ENCODE measurements at places on chromosomes 2 and 18.

GRCh38 chr2:84613082-84613481 lies 96.8 kb downstream of the DNAH6 start:
- DNase-seq: no peak

DNA sequence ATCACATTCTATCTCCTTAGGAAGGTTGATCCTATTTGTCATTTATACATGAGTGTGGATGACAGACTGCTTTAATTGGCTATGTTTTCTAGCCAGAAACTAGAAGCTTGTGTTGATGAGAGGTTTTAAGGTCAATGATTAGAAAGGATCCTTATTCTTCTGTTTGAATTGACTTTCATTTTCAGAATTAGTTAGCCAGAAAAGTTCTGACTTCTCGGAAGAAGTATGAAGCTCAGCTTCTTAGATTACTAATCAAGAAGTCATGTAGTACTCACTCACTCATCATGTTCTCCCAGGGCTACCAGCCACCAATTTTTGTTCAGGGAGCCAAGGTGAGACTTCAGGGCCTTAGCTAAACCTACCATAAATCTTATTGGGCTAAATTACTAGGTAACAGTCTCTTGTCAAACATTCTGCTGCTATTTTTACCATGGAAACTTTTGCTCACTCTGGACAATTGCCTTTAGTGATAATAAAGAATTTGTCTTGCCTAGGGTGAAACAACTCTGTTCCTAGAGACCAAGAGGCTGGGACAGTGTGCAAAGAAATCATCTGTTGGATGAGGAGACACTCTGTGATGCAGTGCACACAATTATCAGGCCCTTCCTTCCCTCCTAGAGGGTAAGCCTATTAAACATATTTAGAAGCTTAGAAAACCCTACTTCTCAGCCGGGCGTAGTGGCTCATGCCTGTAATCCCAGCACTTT lies 111.6 kb upstream of the DNMT3A start:
- no peak for DNase-seq

GRCh38 chr2:182540252-182540651 lies 113.4 kb upstream of the PDE1A start:
- no peak for DNase-seq

GRCh38 chr2:146661473-146662096 lies 1183.2 kb upstream of the ACVR2A start:
- no peak for DNase-seq

DNA sequence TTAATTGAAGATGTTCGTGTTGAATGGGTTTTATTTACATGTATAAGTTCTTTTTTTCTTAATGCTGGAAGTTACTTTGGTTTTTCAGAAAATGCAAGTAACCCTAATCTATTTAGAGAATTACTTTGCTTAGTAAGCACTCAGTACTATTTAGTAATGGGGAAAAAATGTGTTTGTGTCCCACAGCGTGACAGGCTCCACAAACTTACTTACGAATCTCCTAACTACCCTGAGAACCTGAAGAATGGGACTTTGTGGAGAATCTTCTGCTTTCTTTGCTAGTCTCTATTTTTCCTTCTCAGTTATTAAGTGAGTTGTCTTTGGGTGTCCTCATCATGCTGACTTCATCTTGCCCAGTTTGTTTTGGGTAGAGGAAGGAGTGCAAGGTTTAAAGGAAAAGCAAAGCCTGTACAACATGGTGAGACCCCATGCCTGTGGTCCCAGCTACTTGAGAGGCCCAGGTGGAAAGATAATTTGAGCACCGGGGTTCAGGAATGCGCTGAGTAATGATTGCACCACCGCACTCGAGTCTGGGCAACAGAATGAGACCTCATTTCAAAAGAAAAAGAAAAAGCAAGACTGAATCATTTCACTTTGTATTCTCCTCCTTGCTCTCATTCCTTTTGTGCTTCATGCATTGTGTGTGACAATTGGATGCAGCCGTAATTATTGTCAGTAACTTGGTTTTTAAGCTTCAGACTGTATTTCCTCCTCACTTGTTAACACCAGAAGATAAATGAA lies 10.2 kb downstream of the NEDD4L start:
- DNase-seq: no peak

GRCh38 chr2:113148606-113149552 lies 21.5 kb downstream of the IL1RN start:
- no peak for DNase-seq

GRCh38 chr2:61013382-61013781 lies 4.1 kb upstream of the PEX13 start:
- DNase-seq: no peak

Measured in activated CD4-positive, CD25-positive, alpha-beta regulatory T cell treated with anti-CD3 and anti-CD28 coated beads, Interleukin-2, amount 50 U/mL, for 72 hours (primary cell).